Fibroblast of mammary gland (primary cell): ENCODE measurements at places on chromosomes 4 and X.

DNA sequence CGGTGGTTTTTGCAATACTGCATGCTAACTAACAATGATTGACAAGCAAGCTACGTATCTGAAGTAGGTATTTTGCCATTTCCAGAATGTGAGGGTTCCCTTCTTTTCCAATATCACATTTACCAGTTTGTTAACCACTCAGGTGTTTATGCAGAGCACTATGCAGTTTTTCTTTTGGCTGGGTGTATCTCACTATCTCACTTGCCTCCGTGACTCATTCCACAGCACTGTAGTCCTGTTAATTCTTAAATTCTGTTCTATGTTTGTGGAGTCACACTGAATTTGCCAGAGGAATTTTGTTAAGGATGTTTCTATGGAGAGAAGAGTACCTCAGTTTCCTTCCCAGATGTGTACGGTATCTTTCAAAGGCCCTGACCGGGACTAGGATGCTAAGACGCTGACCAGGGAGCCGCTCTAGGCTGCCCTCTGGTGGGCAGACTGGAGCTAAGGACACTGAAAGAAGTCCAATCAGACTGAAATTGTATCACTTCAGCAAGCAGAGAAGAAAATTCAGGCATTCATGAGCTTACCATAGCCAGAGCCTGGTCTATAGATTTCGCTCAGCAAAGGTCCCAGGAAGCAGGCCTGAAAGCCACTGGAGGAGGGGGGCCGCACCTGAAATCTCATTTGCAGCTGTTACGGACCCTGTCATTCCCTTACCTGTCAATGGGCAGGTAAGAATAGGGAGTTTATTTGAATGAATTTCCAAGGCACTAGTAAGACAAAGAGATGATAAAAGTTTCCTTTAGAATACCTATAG lies 388.4 kb upstream of the SPOCK3 start:
- DNase-seq = peak; percentile 39

GRCh38 chr4:66330125-66330524 lies 659.8 kb upstream of the EPHA5 start:
- DNase-seq = peak; percentile 11

DNA sequence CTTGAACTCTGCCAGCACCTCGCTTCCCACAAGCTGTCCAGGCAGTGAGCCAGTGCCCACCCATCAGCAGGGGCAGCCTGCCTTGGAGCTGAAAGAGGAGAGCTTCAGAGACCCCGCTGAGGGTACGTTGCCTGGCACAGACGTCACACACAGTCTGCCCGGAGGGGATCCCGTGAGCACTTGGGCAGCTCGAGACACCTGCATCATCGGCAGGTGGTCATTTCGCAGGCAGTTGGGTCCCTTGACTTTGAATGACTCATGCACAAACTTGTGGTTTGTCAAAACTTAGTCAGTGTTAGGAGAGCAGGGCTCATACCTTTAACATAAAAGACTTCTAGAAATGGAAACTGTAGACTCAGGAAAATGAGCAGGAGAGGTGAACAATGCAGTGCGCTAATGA lies 9.9 kb downstream of the TACC3 start:
- DNase-seq = peak; percentile 19

GRCh38 chr4:18524667-18525066 lies 503.1 kb upstream of the LCORL start:
- DNase-seq = no peak

DNA sequence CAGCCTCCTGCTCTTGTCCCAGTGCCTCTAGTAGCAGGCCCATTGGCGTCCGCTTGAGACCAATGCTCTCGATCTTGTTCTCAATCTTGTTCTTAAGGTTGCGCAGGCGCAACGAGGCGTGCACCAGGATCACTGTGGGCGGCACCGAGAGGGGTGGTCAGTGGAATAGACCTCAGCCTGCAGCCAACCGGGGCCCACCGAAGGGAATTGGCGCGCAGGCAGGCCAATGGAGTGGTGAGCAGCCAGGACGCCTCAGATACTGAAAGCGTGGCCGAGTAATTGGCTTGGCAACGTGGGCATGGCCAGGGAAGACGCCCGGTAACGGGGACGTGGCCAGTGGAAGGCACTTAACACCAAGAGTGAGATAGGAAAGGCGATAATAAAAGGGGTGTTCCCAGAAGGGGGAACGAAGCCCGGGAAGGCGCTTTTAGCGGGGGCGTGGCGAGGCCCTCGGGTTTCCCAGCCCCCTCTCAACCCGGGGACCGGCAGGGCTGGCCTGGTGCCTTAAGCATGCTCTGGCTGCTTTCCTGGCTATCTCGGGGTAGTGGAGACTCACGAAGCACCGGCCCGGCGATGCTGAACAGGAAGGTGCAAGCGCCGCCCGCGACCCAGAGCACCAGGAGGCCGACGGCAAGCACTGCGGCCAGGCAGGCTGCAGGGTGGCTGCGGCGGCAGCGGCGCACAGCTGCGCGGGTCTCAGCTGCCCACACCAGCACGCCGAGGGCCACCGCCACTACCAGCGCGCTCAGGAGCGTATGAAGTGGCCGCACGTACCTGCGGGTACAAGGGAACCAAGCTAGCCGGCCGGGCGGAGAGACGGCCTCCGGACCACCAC lies 1.7 kb downstream of the PRAF2 start:
- peak; percentile 79 for DNase-seq

DNA sequence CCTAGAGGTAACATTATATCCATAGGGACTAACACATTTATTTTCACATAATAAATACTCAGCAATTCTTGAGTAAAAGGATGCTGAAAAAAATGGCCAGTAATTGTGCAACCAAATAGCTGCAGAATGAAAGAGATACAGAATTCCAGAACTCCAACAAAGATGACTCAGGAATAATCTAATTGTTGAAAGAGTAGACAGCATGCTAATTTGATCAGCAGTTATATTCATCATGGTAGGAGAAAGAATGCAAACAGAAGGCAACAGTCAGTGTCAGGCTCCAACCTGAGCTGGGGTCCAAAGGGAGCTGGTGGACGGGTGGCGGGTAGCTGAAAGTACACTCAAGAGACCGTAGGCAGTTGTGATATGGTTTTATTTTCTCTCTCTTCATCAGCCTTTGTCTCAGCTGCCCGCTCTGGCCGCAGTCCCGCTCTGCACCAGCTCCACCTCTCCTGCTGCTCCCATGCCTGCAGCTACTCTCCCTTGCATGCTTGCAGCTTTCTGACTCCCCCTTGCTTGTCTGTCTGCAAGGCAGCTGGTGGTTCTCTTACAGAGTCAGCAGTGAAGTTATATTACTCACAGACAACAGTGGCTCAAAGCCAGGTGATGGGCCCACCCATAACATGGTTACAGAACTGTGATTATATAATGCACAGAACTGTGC lies 1150.1 kb downstream of the STIM2 start:
- DNase-seq = peak; percentile 44

GRCh38 chrX:66162331-66162822 lies 1.7 kb upstream of the HEPH start:
- no peak for DNase-seq

DNA sequence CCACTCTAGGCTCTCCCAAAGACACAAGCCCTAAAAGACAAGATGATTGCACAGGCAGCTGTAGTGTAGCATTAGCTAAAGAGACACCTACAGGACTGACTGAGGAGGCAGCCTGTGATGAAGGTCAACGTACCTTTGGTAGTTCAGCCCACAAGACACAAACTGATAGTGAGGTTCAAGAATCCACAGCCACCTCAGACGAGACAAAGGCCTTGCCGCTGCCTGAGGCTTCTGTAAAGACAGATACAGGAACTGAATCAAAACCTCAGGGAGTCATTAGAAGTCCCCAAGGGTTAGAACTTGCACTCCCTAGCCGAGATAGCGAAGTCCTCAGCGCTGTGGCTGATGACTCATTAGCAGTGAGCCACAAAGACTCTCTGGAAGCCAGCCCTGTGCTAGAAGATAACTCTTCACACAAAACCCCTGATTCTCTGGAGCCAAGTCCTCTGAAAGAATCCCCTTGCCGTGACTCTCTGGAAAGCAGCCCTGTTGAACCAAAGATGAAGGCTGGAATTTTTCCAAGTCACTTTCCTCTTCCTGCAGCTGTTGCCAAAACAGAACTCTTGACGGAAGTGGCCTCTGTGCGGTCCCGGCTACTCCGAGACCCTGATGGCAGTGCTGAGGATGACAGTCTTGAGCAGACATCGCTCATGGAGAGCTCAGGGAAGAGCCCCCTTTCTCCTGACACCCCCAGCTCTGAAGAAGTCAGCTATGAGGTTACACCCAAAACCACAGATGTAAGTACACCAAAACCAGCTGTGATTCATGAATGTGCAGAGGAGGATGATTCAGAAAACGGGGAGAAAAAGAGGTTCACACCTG lies 306.3 kb downstream of the ANK2 start:
- DNase-seq = peak; percentile 96

DNA sequence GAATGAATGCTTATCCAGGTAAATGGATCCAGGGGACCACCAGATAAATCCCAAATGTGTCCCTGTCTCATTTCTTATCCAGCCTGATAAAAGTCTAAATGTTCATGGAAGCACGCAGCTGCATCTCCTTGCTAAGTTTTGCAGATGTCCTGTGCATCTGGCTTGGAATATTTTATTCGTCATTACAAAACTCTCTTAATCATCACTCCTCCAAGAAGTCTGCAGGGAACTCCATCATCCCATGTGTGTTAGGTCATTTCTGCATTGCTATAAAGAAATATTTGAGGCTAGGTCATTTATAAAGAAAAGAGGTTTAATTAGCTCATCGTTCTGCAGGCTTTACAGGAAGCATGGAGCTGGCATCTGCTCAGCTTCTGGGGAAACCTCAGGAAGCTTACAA lies 297.2 kb downstream of the HS3ST1 start:
- DNase-seq = peak; percentile 51

DNA sequence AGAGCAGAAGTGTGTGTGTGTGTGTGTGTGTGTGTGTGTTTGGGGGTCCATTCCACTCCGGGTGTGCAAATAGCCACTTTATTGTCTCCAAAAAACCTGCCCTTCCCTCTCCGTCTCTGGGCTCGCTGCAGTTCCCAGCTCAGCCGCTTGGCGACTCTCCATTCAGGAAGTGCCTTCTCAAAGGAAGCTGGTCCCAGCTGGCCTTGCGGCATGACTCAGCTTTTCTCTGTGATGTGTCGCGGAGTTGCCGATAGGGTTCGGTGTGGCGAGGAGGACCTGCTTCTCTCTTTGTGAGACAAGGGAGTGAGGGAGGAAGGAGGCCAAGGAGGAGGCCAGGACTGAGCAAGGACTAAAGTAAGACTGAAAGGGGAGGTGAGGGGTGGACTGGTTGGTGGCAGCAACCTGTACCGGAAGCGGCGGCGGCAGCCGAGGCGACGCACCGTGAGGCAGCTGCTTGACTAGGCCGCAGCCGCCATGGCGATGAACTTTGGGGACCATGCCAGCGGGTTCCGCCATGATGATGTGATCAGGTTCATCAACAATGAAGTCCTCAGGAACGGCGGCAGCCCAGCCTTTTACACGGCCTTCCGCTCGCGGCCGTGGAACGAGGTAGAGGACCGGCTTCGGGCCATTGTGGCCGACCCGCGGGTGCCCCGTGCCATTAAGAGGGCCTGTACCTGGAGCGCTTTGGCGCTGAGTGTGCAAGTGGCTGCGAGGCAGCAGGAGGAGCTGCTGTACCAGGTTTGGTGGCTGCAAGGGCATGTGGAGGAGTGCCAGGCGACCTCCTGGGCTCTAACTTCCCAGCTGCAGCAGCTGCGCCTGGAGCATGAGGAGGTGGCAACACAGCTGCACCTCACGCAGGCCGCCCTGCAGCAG lies at the start of gene TEX13C:
TEX13C (plus strand) TSS at position 226 of the 876 bp plus-strand sequence; CDS start at position 475, 249 bp downstream.
- DNase-seq = no peak

DNA sequence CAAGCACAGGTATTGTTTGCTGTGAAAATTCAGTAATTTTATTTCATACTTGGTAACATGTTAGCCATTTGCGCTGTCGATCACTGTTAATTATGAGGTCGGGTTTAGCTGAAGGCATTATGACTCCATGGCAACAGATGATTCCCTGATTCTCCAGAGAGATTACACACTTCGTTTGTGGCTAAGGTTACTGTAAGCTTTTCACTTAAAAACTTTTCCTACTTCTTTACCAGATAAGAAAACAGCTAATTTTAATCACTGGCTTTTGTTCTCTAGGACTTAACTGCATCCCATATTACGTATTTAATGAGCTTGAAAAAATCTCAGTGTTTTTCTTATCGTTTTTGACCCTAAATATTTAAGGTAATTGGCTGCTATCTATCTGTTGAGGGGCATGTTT lies 2.1 kb downstream of the GSTCD start:
- DNase-seq = peak; percentile 54

GRCh38 chr4:172188248-172188988 lies 375.2 kb downstream of the GALNTL6 start:
- DNase-seq = no peak

DNA sequence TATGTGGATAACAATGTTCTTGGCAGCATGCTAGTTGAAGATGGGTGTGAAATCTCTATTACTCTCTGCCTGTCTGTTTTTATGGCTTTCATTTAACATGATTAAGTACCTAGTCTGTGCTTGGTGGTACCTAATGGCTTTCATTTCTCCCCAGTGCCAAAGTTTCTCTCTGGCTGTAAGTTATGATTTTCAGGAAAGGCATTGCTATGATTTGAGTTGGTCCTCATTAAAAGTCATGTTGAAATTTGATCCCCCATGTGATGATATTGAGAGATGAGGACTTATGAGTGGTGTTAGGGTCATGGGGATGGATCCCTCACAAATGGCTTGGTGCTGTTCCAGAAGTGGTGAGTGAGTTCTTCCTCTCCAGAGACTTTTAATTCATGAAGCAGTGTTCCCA lies 162.4 kb upstream of the IL15 start:
- DNase-seq = peak; percentile 80

DNA sequence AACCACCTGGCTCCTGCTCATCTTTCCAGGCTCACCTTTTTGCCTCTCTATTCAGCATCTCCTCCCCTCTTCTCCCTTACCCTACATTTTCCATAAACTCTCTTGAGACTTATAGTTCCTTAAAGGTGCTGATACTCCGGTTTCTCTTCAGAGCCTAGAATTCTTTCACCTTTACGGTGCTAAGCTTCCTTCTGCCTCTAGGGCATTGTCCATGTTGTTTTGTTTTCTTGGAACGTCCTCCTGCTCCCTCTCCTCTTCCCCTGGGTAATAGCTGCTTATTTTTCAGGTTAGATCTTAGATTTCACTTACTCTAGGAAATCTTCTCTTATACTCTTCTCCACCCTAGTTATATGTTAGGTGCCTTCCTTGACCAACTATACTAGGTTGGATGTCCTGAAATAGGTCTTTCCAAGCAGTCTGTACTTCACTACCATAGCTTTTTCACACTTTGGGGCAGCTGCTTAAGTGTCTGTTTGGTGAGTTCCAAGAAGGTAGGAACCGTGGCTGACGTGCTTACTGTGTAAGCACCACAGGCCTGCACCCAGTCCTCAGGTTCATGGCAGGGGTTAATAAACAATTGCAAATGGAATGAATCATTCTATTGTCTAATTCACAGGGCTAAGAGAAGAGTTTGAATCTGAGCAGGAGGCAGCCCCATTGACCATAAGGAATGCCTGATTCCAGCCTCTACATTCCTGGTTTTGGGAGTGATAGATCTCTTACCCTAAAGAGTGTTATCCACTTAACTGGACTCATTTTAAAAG lies 227.5 kb downstream of the MGST2 start:
- DNase-seq = no peak

GRCh38 chrX:106608016-106608415 lies 3.8 kb upstream of the RADX start:
- no peak for DNase-seq

GRCh38 chrX:129626026-129626425 lies 28.7 kb downstream of the APLN start:
- DNase-seq = no peak

- peak; percentile 85 for DNase-seq
Observed at GRCh38 chrX:47595716-47596251, 13.5 kb downstream of the TIMP1 start.
